ENCODE measurements at places on chromosomes 2 and 18.

DNA sequence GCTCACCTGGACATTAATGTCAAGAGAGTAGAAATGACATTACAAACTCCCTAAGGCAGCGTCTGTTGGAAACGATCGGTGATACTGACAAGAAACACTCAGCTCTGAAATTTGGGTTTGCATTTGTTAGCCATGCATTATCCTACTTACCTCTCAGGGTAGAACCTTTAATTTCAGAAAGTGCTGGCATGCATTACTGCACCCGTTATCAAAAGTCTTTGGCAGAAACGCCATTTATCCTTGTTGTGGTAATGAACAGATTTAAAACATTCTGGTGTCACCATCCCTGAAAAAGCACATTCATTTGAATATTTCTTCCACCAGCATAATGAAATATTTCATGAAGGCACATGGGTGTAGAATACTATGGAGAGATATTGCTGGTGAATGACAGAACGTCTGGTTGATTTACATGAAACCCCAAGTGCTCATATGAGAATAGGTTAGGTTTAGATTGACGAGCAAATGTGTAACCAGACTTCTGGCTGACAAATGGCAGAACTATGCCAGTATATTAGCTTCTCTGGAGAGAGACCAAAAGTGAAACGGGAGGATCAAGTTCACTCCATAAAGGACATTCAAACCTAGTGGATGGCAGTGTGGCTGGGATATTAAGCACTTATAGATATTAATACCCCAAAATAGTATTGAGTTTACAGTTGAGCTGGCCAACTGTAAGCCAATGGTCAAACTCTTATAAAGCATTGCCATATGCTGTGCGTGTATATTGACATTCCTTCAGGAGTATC is 53.5 kb upstream of the ITGB6 start:
- no peak for DNase-seq

DNA sequence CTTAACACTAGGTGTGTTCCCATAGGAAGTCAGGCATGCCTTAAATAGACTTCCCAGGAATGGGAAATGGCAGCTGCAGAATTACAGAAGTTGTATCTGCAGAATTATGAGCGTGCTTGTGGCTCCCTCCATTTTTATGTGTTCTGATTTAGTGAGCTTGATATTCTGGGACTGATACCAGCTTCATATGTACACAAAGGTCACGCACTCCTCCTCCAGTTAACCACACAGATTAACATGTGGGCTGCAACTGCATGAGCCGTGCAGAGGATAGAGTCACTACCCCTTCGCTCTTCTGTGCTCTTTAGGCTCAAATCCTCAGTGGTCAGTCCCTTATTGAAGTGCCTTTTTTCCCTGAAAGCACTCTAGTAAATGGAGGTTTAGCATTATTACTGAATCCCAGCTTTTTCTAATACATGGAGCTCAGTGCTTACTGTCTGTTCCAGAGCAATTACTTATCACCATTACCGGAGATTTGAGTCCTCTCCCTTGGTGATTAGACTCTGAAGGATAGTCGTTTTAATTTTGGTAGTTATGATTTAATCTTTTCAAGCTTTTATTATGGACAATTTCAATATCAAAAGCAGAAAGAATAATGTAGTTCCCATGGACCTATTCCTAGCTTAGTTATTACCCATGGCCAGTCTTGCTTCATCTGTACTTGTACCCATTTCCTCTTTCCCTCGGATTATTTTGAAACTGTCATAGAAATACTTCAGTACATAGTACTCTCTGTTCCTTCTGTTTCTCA is 238.3 kb downstream of the PRKCE start:
- DNase-seq: no peak

GRCh38 chr2:229425598-229425997 is 154.5 kb upstream of the PID1 start:
- no peak for DNase-seq

DNA sequence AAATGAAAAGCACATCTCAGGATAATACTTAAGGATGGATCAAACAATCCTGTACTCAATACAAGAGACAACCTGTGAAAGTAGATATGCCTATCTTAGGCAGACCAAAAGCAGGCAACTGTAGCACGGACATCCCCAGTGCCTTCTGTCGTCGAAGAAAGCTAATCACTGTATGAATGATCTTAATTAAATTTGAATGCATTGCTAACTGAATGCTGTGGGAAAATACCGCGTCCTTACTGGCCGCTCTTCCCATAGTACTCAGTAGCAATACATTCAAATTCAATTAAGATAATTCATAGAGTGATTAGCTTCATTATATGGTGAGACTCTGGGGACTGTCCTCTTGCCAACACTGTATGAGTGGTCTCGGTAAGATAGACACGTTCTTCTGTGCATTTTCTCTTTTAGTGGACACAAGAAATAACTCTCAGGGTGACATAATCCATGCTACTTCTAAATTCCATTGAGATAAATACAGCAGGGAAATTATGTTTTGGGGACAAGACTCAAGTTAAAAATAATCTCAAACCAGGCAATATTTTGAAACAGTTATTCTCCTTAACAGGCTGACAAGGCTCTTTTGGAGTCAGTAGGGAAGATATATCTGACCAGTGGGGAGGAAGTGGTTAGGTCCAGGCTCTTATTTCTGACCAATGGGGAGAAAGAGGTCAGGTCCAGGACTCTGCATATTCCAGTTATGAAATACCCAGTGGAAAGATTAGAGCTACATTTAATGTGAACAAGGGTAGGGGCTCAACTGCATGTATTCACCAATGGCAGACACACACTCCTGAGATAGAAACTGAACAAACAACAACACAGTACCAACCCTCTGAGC is 97.3 kb downstream of the DOCK10 start:
- DNase-seq: no peak

GRCh38 chr18:59220164-59220783 is 316 bp downstream of the GRP start:
- no peak for DNase-seq

All from stimulated activated CD8-positive, alpha-beta memory T cell treated with anti-CD3 and anti-CD28 coated beads, Interleukin-4, amount 100 ng/mL, for 1 hour (primary cell).